ENCODE measurements at places on chromosomes 7 and 10. TPM values are rescaled to one million over a fixed set of nuclear protein-coding genes. Genes with fewer than 3 reads are reported as not detected.

Gene GIMAP7
- total RNA-seq = 7.5 TPM

Gene TWIST1
- 0.64 TPM for total RNA-seq

Gene CYP2C19
- 7.8 TPM for total RNA-seq

Gene MYH16
- not detected for total RNA-seq

Gene OPTN
- total RNA-seq = 65.1 TPM

Gene MACC1
- total RNA-seq = 9.8 TPM

Gene EXOC6
- 13.1 TPM for total RNA-seq

Gene FEZF1
- not detected for total RNA-seq

Gene EBLN1
- not detected for total RNA-seq

Gene BPGM
- total RNA-seq = 11.9 TPM

Gene CYREN
- 39.3 TPM for total RNA-seq

Gene GALNT17
- 6.4 TPM for total RNA-seq

Gene ZNF680
- total RNA-seq = 6.2 TPM

Gene KIAA1549
- total RNA-seq = 1.3 TPM

Gene TSC22D4
- 77.8 TPM for total RNA-seq

DNA sequence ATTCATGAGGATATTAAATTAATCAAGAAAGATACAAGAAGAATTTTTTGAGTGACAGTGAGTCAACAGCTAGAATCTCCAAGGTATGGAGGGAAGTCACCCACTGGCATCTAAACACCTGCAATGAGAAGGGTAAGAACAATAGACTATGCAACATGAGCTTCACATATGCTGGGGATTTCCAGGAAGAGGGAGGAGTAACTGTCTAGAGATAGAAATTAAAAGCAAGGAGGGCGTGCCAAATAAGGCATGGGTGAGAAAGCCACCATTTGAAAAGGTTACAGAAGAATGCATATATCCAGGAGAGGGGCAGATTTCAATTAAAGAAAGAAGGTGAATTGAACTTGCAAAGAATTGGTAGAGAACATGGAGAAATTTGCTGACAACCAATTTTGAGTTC is 365.7 kb downstream of the GPR37 start:
- no peak overlapping the region for H3K27ac ChIP-seq
- H3K36me3 ChIP-seq = no peaks in the 10 kb centered on the region
- no peak for DNase-seq
- H3K27me3 ChIP-seq = no peaks in the 10 kb centered on the region
- H3K4me1 ChIP-seq = no peaks in the 10 kb centered on the region

- H3K4me1 ChIP-seq = no peaks in the 10 kb centered on the region
- H3K36me3 ChIP-seq = no peaks in the 10 kb centered on the region
- H3K27me3 ChIP-seq = no peaks in the 10 kb centered on the region
- no peak overlapping the region for H3K4me3 ChIP-seq
Observed at GRCh38 chr7:51639661-51640334, 323.2 kb upstream of the COBL start.

DNA sequence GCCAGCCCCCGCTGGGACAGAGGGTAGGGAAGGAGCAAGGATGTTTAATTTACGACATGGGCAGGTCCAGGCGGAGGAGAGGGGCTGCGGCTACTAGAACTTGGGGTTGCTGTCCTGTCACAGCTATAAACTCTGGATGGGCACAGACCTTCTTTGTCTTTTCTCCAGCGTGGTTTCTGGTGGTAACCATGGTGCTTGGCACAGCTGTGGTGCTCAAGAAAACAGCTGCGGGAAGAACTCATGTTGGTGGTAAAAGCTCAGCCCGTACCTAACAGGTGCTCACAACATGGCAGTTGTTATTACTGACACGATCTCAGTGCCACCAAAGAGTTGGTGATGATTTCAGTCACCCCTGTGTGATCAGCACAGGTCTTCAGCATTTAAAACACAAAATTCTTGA is 13.8 kb downstream of the BAIAP2L1 start:
- peaks cover 40% of the 10 kb centered on the region for H3K4me1 ChIP-seq
- DNase-seq = no peak
- H3K27ac ChIP-seq = peak overlapping the region; percentile 44
- H3K4me3 ChIP-seq = no peak overlapping the region
- no peaks in the 10 kb centered on the region for H3K27me3 ChIP-seq

GRCh38 chr7:153628825-153629224 is 423.4 kb upstream of the DPP6 start:
- H3K36me3 ChIP-seq = no peaks in the 10 kb centered on the region
- no peak overlapping the region for H3K4me3 ChIP-seq
- no peaks in the 10 kb centered on the region for H3K27me3 ChIP-seq
- H3K4me1 ChIP-seq = no peaks in the 10 kb centered on the region
- no peak overlapping the region for H3K27ac ChIP-seq

DNA sequence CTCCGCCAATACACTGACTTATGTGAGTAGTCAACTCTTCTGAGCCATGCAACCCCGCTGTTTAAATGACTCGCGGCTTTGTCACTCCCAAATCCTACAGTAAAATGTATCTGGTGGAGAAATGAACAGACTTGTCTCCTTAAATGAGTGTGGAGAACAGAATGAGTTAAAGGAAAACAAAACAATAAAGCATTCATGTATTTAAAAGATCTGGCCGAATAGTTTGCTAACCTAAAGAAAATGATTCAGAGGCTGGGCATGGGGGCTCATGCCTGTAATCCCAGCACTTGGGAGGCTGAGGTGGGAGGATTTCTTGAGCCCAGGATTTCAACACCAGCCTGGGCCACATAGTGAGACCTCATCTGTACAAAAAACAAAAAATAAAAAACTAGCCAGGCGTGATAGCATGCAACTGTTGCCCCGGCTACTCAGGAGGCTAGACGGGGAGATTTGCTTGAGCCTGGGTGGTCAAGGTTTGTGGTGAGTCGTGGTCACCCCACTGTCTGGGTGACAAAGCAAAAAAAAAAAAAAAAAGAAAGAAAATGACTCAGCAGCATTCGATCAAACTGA is 86.5 kb upstream of the PFKP start:
- peaks cover 4% of the 10 kb centered on the region for H3K27me3 ChIP-seq
- no peak overlapping the region for H3K4me3 ChIP-seq
- H3K36me3 ChIP-seq = no peaks in the 10 kb centered on the region

- no peak overlapping the region for H3K4me3 ChIP-seq
- H3K36me3 ChIP-seq = no peaks in the 10 kb centered on the region
Observed at GRCh38 chr10:6009150-6009549, 31.8 kb upstream of the IL15RA start.

DNA sequence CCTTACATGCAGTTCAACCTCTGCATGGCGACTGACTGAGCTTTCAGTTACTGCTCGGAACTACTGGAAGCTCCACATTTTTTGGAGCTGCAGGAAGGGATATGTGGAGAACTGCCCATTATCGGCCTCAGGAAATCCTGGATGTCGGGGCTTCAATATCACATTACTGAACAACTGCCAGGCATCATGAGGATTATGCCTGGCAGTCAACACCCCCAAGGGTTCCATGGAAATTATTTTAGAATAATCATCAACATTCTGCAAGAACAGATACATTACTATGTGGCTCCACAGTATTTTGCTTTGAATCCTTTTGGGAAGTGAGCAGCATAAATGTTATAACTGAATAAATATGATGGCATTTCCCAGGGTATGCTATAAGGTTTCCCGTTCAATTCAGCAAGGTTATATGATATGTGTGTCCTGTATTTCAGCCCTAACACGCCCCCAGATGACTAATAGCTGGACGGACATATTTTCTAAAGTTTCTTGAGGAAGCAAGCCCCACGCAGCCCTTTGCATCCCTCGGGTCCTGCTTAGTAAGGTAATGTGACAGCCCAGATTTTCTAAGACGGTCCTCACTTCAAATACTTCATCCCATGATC is 53.0 kb upstream of the OPALIN start:
- peaks cover 3% of the 10 kb centered on the region for H3K4me1 ChIP-seq
- H3K27me3 ChIP-seq = peaks cover 35% of the 10 kb centered on the region
- H3K4me3 ChIP-seq = no peak overlapping the region

DNA sequence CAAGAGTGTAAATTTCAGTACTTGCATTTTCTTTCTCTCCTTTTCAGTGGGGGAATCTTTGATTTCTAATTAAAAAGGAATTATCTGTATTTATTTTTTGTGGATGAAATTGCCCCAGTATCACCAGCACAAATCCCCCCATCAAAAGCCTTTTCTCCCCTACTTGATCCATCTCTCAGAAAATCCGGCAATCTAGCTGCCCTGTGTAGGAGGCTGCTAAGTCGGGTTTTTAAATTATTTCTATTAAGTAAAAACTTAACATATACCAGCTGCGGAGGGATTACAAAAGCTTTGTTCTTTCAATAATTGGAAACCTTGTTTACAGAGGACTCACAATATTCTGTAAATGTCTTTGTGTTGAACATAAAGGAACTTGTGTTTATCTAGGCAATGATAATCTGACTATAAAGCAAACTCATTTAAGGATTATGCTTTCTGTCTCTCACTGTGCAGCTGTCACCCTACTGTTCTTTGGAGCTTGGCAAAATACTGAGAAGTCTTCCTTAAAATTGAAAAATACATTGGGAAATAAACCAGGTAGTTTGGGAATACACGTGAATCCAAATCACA is 177.4 kb upstream of the PRR15 start:
- H3K27me3 ChIP-seq = no peaks in the 10 kb centered on the region
- no peaks in the 10 kb centered on the region for H3K36me3 ChIP-seq
- H3K27ac ChIP-seq = no peak overlapping the region
- DNase-seq = no peak
- no peak overlapping the region for H3K4me3 ChIP-seq

DNA sequence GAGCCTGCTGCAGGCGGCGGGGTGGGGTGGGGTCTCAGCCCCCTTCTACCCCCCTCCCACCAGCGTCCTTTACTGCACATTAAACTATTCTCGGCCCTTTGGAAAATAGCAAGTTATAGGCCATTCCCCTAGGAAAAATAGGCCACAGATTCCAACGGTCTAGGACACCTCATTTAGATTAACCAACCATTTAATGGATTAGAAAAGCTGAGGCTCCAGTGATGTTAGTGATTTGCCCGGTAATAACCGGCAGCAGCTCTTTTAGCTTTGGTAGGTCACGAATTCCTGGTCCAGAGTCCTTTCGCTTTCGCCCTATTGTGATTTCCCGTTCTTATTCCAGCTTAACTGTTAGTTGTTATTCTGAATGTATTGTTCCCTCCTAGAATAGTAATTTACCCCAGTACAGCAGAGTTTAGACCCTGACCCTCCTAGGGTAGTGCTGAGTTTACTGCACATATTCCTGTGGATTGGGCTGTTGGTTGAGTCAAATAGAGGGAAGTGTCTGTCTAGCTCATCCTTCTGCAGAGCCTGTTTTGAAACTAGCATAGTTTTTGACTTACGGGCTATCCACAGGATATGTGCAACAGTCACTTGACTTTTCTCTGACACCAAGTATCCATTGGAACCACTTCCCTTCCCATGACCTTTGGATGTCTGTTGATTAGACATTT is 754 bp downstream of the GSTO1 start:
- H3K4me3 ChIP-seq = peak overlapping the region; percentile 62
- peaks cover 26% of the 10 kb centered on the region for H3K36me3 ChIP-seq
- H3K4me1 ChIP-seq = peaks cover 12% of the 10 kb centered on the region
- peak overlapping the region; percentile 97 for H3K27ac ChIP-seq
- peak; percentile 30 for DNase-seq

DNA sequence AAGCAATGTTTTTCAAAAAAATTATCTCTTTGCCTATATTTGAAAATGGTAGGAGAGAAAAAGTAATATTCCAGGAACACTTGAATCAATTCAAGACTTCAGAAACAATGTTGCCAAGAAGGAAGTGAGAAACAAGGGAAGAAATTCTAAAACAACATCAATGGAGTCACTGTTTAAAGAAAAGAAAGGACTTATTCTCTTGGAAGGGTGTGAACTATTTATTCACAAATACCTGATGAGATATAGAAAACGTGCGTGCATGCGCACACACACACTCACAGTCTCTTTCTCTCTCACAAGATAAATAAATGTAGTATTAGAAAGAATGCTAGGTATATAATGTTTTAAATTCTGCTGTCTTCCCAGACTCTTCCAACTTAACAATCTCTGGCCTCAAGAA is 117.2 kb upstream of the FAM133B start:
- H3K27ac ChIP-seq = no peak overlapping the region
- no peaks in the 10 kb centered on the region for H3K36me3 ChIP-seq
- DNase-seq = no peak
- H3K4me1 ChIP-seq = no peaks in the 10 kb centered on the region
- H3K27me3 ChIP-seq = no peaks in the 10 kb centered on the region

GRCh38 chr7:105315357-105315756 is 73.4 kb downstream of the SRPK2 start:
- no peak for DNase-seq
- H3K27ac ChIP-seq = no peak overlapping the region
- H3K36me3 ChIP-seq = no peaks in the 10 kb centered on the region
- H3K4me3 ChIP-seq = no peak overlapping the region

GRCh38 chr10:14751014-14751896 is 23.4 kb downstream of the FAM107B start:
- DNase-seq = peak; percentile 38
- no peak overlapping the region for H3K4me3 ChIP-seq
- H3K27ac ChIP-seq = peak overlapping the region; percentile 75

- H3K36me3 ChIP-seq = no peaks in the 10 kb centered on the region
- no peak for DNase-seq
- H3K27ac ChIP-seq = no peak overlapping the region
- H3K4me3 ChIP-seq = no peak overlapping the region
Observed at GRCh38 chr10:92886334-92886961, 38.1 kb downstream of the EXOC6 start.

DNA sequence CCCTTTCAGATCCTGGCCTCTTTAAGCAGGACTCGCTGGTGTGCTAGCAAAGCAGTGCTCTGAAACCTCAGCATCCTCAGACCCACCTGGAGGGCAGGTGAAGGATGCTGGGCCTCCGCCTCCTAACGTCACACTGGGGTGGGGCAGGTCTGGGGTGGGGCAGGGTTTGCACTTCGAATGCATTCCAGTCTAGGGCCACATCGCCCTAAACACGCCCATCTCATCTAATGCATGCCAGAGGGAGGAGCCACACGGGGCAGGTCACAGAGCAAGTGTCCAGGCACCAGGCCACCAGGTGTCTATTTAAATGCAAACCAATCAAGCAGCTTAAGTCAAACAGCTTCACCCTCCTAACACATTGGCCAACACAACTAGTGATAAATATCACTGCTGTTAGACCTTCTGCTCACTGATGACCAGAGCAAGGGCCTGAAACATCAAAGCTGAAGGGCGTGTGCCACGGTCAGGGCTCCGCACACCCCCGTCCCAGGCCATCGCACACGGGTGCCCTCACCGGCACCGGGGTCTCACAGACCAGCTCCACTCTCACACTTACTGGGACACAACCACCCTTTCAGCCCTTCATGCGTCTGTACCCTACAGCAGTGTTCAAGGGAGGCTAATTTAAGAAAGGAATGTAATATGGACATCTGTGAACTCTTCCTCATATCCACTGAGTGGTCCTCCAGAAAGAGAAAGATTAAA is 47.1 kb downstream of the DIP2C start:
- peaks cover 5% of the 10 kb centered on the region for H3K4me1 ChIP-seq
- no peaks in the 10 kb centered on the region for H3K27me3 ChIP-seq
- DNase-seq = peak; percentile 84
- no peaks in the 10 kb centered on the region for H3K36me3 ChIP-seq
- H3K27ac ChIP-seq = peak overlapping the region; percentile 44
- H3K4me3 ChIP-seq = no peak overlapping the region

- H3K36me3 ChIP-seq = no peaks in the 10 kb centered on the region
- no peaks in the 10 kb centered on the region for H3K27me3 ChIP-seq
- no peak overlapping the region for H3K4me3 ChIP-seq
- H3K27ac ChIP-seq = no peak overlapping the region
- peaks cover 35% of the 10 kb centered on the region for H3K4me1 ChIP-seq
Observed at GRCh38 chr7:47518827-47519226, 63.1 kb downstream of the TNS3 start.

Data from transverse colon (tissue), 4 donors.